ENCODE measurements at places on chromosomes 11 and 22.

GRCh38 chr22:16974298-16975084 lies 33.5 kb downstream of the GAB4 start:
- no peak for DNase-seq

DNA sequence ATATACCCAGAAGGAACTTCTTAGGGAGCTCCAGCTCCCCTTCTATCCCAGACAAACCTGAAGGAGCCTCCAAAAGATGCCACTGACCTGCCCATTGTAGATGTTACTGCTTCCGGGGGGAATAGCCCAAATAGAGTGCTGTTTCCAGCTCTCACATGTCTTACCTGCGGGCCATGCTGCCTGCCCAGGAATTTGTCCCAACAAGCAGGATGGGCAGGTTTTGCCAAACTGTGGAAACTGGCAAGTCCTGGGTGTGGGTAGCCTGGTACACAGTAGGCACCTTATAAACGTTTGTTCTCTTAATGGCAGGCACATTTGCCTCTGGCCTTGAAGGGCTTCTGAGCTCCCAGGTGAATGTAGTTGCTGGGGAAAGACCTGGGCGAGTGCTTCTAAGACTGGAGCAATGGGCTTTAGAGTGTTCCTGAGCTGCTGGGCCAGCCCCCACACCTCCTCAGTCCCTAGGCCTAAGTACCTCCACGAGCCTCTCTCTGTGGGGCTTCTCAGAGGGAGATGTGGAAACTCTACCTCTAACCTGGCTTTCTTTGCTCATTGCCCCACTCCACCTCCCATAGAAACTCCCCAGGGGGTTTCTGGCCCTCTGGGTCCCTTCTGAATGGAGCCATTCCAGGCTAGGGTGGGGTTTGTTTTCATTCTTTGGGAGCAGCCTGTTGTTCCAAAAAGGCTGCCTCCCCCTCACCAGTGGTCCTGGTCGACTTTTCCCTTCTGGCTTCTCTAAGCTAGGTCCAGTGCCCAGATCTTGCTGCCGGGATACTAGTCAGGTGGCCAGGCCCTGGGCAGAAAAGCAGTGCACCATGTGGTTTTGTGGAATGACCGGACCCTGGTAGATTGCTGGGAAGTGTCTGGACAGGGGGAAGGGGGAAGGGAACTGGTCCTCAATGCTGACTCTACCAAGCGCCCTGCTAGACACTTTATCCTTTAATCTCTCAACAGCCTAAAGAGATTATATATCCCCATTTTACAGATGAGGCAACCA lies 37.2 kb downstream of the LIMK2 start:
- no peak for DNase-seq

- DNase-seq: no peak
These were observed 38.4 kb upstream of the KLHL35 start for GRCh38 chr11:75471176-75471973.

GRCh38 chr11:120929090-120929489 lies 94.8 kb upstream of the TBCEL start:
- DNase-seq: no peak

- DNase-seq: no peak
These were observed 73.4 kb downstream of the ARHGEF12 start for GRCh38 chr11:120409655-120410054.

DNA sequence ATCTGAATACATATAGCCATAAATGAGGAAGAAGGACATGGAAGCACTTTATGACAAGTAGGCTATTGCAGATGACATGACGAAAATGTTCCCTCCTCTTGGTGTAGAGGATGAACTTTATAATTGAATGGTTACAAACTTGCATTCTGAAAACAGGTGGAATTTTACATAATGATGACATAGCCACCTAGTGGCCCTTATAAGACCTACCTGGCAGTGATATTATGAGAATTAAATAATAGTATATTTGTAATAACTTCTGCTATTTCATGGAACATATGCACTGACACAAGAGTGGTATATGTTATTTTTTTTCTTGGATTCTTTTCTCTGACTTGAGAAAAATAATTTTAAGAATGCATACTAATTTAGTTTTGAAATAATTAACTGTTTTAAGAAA lies 22.9 kb downstream of the TRIM22 start:
- no peak for DNase-seq

DNA sequence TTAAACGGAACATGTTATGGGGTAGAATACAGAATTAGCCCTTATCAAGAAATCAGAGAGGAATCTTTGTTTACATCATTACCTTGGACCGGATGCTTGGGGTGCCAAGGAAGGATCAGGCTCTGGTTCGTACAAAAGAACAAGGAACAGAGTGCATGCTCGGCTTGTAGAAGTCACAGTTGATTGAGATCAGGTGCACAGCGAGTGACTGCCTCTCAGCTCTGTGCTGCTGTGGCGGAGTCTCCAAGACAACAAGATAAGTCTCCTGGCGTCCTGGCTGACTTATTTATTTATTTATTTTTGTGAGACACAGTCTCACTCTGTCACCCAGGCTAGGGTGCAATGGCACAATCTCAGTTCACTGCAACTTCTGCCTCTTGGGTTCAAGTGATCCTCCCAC lies 31.8 kb downstream of the GLB1L2 start:
- DNase-seq: no peak
